ENCODE measurements at places on chromosomes 6 and 20.

DNA sequence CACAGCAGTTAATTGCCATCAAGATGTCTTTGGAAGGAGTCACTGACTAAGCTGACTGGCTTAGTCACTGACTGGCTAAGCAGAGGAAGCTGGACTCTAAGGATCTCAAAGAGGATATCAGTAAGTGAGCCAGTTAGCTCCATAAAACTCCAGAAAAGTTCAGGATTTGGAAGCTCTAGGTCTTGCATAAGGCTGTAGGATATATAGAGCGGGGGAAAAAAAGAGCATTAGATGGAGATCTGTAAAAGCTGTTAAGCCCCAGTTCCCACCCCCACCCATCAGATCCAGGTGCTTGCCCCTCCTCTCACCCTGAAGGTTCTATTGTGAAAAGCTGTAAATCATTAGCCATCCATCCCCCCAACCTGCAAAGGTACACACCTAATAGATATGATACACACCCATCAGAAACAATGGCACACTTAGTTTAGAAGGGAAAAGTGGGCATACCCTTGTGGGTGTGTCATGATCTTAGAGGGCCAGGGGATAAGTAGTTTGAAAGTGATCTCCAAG lies 32.2 kb downstream of the CARMIL1 start:
- no peak for DNase-seq

DNA sequence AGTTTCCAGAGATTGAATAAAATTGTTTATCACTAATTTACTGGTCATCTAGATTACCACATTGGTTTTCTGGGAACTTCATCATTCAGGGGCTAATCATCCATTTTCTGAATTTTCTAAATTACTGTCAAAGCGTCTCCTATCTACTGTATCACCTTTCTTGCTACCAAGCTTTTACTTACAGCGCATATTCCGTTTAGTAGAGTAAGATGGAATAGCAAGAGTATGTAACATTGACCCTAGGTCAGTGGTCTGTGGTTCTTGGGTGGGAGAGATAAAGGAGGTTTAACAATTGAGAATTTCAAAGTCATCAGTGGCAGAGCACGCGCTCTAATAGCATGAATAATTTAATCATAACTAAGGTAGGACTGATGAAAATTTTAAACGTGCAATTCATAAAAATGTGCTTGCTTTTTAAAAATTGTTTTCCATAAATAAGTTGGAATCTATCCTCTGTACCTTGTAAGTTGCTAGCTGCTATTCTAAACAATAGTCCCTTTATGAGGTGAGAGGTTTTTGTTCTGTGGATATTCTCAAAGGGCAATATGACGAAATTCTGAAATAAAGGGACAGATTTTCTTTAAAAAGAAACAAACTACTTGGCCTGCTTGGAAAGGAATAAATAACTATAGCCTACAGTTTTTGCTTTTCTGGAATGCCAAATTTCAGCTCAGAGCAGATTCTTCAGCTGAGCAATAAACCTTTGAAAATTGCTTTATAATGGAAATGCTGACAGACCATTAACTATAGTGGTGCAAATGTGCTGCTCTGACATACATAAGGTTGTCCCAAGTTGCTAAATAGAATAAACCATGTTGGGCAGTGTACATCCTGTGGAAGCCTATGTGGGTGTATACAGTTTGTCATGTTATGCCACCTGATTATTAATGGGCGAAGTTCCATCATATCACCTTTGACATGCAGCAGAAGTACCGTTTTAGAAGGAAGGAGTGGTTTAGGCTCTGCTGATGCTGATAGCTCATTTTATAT lies 84.1 kb downstream of the ZFAND3 start:
- no peak for DNase-seq

GRCh38 chr20:5675103-5676091 lies 74.8 kb upstream of the SHLD1 start:
- DNase-seq = no peak

- peak; percentile 54 for DNase-seq
Measured at GRCh38 chr6:162099685-162100084, 627.9 kb downstream of the PRKN start.

DNA sequence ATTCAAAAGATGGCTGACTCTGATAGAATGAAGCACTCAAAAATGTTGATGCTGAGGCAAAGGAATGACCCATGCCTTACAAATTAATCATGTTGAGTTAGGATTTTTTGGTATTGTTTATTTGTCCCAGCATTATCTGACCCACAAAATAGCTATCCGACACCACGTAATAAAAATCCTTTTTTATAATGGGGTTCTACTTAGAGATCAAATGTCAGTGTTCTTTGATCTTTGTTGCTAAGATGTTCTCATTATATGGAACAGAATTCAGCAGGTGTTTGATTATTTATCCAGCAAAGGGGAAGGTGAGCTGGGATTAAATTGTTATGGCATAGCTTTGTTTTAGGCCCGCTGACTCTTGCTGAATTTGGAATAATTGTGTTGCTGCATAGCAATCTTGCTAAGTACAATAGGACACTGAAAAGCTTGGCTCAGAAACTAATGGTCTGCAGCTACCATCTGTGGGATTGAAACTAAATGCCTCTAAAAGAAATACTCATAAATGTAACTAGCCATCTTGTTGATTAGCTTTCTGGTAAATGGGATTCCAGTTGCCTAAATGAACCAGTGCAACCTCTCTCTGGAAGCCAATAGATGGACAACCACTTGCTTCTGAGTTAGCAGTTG lies 180.2 kb upstream of the HDAC2 start:
- no peak for DNase-seq

- DNase-seq = no peak
Measured at GRCh38 chr6:16712931-16713484, 48.3 kb downstream of the ATXN1 start.

DNA sequence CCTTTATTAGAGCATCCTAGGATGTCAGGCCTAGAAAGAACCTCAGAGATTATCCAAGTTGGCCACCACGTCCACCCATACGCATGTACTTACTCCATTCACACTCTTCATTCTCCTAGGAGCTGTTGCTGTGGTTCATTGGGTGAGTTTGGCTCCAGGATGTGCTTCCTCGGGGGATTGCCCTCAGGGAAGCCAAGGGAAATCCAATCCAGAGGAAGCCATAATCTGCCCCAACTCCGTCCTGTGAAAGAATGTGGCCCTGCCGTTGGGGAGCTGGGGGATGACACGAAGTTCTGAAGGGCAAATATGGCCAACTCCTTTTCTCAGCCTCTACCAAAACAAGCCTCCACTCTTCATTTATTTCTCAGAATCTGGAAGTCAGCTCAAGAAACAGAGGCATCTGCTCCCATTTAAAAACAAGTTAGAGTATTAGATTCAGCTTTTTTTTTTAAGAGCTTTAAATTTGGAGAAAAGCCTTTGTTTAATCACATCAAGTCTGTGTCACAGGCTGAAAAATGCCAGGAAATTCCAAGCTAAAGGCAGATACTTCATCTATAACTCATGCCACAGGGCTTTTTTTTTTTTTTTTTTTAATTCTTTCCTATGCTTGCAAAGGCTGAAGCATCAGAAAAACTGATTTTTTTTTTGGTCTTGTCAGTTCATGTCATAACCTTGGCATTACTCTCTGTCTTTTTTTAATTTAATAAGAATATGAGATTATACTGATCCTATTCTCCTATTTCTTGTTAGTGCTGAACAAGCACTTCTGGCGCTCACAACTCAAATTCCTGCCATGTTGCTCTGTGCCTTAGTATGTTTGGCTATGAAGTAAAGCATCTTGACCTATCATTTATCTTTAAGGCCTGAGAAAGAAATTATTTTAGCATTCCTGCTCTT lies 480.9 kb upstream of the MARCKS start:
- DNase-seq = no peak

DNA sequence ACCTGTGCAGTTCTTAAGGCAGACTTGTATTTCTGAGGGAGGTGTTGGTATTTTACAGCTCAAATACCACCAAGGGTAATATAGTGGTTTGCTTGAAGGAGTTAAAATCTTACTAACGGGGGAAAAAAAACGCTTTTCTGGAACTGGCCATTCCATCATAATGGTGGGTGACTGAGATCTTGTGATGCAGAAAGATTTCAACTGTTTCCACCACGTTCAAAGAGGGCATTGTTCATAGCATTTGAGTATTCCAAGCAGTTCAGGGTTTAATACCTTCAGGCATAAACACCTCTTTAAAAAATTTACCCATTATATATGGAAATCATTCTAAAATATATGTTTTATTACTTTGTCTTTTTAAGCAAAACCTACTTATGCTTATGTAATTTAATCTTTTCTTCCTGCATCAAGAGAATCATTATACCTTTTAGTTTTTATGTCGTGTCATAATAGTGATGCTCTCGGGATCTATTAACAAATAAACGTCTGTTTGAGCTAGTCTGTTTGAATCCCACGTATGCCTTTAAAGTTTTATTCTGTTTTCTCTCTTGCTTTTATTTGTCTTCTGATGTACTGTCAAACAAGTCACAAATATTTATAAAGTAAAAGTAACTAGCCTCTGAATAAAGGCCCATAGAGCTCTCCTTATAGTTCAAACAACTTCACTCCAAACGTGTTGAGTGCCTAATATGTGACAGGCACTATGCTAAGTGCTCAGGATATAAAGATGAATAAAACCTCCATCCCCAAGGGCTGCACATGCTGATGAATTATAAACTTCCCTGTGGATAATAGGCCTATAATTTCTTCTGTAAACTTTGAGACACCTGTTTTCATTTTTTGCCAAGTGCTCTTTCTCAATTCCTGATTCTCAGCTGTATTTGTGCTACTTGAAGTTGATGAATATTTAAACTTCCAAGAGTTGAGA lies 298.8 kb upstream of the FERMT1 start:
- no peak for DNase-seq

DNA sequence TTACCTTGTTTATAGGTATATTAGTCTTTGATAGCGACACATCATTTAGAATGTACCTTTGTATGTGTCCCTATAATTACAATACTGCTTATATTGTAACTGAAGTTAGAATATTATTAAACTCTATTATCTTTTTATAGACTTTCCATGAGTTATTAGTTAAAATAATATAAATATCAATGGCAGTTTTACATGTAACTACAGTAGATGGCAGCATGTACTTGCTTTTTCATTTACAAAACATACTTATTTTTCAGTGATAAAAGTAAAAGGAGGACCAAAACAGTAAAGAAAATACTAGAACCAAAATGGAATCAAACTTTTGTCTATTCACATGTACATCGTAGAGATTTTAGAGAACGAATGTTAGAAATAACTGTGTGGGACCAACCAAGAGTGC lies 364.3 kb downstream of the RIMS1 start:
- no peak for DNase-seq

DNA sequence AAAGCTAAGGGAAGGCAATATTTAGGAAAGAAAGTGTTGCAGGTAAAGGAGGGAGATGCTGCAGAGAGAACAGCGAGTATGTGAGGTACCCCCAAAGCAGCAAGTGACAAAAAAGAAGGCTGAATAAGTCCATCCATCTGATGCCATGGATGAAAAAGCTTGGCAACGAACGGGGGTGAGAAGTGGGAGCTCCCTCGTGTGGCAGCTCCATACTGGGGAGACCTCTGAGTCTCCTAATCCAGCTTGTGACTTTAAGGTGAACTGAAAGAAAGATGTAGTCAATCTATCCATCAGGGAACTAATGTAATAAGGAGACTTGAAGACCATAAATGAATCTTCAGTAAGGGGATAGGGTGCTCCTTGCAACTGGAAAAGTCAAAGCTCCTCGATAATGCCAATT lies 156.6 kb downstream of the OTOR start:
- no peak for DNase-seq

DNA sequence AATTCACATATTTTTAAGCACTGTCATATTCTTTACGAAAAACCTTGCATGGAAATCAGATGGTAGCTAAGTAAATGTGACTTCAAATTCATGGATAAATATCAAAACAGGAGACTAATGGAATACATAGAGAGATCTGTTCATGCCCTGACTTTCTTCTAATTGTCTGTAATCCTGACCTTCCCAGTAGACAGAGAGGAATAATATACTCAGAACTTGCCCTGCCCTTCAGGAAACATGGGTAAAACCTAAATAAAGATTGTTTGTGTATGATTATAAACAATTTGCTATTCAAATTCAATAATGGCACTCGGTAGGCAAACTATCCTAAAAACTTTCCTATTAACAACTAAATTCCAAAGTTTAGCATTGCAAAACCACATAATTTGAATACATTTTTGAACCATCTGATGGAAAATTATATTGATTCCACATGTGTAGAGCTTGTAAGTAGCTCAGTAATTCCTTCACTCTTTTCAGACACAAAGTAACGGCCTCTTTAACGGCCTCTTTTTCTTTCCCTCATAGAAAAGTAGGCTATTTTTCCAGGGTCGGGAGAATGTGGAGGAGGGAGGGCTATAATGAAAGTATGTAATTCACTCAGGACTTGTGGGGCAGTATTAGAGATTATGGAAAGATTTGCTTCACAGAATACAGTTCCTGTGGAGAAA lies 227.6 kb downstream of the ALDH8A1 start:
- DNase-seq = no peak

DNA sequence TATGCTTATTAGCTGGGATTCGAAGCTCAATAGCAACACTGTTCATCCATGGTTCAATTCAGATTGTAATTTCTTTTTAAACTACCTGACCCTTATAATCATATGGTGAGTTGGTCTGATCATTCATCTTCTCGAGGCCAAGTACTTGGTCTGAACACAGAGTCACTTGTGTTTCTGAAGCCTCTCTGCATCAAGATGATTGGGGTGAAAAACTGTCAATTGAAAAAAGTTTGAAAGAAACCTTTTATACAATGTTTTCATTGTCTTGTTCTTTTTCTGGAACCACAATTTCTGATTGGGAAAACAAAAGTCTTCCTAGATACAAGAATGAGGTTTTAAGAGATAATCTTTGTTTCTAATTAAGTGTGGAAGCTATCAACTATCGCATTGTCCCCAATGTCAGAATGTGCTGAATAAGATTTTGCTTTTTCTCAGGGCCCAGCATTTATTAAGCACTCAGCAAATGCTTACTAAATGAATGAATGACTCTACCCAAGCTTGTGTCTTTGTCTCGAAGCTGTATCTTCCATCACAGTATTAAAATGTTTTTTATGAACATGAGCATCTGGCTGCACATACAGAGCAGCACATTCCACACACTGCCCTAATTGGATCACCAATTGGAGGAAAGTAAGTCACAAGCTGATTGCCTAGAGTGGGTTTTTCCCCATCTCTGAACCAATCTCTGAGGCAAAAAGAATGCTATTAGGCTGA lies 45.0 kb upstream of the MOXD1 start:
- DNase-seq = no peak

DNA sequence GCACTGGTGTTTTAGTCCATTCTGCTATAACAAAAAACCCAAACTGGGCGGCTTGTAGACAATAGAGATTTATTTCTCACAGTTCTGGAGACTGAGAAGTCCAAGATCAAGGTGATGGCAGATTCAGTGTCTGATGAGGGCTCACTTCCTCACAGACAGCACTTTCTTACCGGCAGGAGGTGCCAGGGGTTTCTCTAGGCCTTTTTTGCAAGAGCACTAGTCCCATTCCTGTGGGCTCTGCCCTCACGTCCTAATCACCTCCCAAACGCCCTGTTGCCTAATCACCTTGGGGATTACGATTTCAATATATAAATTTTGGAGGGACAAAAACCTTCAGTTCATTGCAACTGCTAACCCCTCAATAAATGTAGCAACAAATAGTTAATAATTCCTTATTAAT lies 140.0 kb upstream of the SGK1 start:
- no peak for DNase-seq

Measured in activated T-cell treated with anti-CD3 and anti-CD28 coated beads, Interleukin-2, amount 50 U/mL, for 48 hours (primary cell).